Fibroblast of upper back skin (primary cell): ENCODE measurements at places on chromosomes 5 and 9.
A peak's percentile ranks its signal among the peaks of the same experiment; 100 is the strongest.

DNA sequence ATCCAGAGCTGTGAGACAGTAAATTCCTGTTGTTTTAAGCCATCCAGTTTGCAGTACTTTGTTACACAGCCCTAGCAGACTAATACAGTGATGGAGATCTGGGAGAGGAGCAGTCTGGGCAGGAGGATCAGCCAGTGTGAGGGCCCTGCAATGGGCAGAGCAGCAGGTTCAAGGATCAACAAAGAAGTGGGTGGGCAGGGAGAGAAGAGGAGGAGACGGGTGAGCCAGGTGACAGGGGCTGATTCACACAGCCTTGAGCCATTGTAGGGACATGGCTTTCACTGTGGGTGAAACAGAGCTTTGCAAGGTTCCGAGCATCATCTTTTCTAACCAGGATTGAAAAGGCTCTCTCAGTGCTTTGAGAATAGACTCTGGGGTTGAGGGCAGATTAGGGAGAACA is 88.2 kb upstream of the MVB12B start:
- DNase-seq, result no peak

DNA sequence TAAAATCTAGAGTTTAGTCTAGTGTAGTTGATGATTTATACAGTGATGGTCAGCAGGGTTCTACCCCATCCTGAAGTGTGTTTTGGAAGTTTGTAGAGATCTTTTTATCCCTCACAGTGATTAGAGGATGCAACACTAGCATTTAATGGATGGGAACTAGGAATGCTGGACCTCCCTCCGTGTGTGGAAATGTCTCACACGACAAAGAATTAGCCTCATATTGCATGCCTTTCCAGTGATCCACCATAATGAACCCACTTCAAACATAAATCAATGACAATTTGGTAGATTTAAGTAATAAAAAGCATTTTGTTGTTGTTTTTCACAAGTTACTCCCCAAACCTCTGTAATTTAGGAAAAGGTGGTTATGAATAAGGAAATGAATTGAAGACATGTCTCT is 82.5 kb upstream of the LMNB1 start:
- DNase-seq, result peak; percentile 38

DNA sequence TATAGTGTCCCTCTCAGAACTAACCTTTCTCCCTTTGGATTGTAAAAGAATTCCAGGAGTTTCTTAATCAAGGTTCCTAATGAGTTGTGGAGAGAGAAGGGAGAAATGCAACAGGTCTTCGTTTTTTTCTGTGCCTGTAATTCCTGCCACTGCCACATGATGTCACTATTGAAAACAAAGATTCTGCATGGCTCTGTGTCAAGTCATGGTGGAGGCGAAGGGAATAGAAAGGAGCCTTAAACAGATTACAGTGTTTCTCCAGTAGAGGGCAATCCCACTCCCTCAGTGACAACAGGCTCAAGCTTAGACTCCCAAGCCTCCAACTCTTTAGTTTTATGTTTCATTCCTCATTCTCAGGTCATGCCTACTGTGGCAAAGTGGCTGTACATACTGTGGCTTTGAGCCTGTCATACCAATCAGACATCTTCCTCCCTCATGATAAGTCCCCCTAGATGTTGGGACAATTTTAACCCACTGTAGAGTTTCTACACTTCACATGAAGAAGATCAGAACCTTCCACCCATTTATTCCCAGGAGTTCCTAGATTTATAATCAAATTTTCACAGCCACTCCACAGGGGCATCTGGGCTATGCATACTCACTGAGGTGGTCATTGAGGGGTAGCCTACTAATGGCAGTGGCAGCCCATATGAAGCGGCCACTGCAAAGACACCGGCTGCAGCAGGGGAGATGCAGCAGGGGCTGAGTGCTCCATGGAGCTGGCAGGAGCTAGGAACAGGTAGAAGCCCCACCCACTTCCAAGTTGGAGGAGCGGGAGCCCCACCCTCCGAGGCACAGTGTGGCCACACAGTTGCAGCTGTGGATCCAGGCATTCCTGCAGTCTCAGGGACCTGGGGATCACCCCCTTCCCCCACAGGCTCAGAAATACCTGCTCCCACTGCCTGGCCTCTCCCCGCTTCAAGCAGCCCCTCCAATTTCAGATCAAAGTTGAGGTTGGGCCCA is 97.4 kb upstream of the TRIM32 start:
- DNase-seq, result peak; percentile 57

GRCh38 chr5:127486471-127486870 is 31.0 kb upstream of the PRRC1 start:
- no peak for DNase-seq

DNA sequence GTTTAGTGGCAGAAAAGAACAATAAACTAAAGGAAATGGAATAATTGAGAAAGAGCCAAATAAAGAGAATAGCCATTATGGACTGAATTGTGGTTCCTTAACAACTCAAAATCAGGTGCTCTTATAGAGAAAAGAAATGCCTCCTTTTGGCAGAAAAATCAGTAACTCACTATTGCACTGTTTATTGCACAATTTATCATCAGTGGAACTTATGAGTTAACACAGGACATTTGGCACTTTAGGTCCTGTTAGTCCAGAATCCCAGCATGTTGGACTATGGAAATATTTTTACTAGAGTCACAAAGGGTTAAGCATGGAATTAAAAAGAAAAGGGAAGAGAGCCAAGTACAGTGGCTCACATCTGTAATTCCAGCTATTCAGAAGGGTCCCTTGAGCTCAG is 53.8 kb upstream of the JMY start:
- DNase-seq, result no peak

- DNase-seq, result no peak
Measured at GRCh38 chr9:137902646-137903045, 25.1 kb downstream of the CACNA1B start.

DNA sequence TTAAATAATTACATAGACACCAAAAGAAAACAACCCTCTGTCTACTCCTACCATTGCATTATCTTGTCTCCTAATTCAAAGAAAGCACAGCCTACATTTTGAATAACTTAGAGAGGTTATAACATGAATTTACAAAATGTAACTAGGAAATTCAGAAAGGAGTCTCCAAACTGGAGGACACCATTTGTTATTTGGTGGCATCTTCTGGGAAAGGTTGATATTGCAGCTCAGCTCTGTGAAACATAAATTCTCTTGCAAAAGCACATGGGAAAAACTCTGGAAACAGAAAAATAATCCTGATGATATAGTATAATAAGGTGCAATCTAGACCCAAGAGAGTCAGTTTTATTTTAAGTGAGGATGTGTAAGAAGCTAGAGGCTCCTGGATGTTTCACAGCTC is 215.3 kb downstream of the MLLT3 start:
- DNase-seq, result no peak

DNA sequence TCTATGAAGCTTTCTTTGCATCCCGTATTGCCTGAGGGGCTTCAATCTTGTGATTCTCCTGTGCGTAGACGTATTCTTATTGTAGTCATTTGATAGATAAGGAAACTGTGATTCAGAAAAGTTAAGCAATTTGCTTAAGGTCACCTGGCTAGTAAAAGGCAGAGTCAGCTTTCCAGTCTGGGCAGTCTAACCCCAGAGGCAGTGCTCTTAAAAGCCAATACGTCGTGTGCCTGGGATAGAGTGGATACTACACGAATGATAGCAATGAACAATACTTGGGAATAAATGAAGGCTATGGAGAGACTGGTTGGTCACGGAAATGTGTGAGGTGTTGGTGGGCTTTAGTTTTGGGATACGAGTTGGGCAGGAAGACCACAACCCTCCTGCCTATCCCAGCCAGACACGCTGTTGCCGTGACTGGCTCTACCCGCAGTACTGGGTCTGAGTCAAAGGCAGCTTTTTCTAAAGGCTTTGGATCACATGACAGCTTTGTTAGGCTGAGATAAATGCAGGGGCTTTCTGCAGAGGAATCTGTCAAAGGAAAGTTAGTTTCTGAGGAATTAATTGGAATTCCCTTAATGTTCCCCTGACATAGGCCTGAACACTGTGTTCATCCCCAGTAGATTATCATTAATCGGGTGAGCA is 302.6 kb downstream of the KIF4B start:
- DNase-seq, result no peak

DNA sequence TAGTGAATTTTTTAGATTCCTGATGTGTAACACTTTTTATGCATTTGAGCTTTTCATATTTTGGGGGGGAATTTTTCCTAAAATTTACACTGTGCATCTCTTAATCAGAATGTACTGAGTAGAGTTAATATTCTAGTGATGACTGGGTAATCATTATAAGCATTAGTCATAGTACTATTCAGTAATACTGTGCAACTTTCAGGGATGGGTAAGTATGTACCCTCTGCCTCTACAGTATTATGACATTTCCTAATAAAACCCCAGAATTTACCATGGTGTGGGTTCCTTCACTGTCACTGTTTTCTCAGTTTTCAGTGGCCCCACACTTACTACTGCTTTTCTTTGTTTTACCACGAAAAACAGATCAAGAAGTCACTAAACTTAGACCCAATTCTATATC is 2.8 kb upstream of the CMYA5 start:
- peak; percentile 7 for DNase-seq

DNA sequence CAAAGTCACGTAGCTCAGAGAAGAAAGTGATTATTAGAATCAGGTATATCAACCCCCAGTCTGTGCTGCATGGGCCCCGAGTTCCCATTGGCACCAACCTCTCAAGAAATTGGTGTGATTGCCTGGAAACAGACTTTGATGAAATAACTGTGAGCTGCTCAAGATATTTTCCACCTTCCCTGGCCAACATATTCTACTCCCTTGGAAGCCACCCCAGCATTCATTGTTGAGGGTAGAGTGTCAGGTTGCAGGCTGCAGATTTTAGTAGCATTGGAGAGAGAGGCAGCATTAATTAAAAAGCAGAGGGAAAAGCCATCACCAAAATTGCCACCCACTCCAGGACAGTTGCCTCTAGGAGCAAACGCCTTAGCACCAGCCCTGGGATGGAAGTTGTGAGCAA is 154.2 kb upstream of the TNPO1 start:
- DNase-seq, result no peak
